ENCODE measurements at places on chromosomes 5 and 9.

- no peak for DNase-seq
These were observed 40.6 kb upstream of the CHD1 start for GRCh38 chr5:98969400-98969799.

- no peak for DNase-seq
These were observed 98.9 kb upstream of the PHYKPL start for GRCh38 chr5:178331491-178331996.

- no peak for DNase-seq
These were observed 6.9 kb upstream of the OTP start for GRCh38 chr5:77645158-77645994.

- DNase-seq, result no peak
These were observed at the start of gene ARAP3 for GRCh38 chr5:141681695-141682641. TSS of gene ARAP3 (minus strand) at chr5:141682230. CDS start at chr5:141680486, 1,744 bp downstream.

- DNase-seq, result no peak
These were observed 571.9 kb upstream of the FTMT start for GRCh38 chr5:121279801-121280200.

DNA sequence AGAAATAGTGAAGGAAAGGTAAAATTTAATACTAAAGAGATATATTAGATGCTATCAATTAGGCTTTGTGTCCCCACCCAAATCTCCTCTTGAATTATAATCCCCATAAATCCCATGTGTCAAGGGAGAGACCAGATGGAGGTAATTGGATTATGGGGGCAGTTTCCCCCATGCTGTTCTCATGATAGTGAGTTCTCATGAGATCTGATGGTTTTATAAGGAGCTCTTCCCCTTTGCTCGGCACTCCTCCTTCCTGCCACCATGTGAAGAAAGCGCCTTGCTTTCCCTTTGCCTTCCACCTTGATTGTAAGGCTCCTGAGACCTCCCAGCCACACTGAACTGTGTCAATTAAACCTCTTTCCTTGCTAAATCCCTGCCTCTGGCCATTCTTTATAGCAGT lies 697.0 kb upstream of the RGMB start:
- no peak for DNase-seq

- no peak for DNase-seq
These were observed 7.3 kb downstream of the UCK1 start for GRCh38 chr9:131523451-131524435.

DNA sequence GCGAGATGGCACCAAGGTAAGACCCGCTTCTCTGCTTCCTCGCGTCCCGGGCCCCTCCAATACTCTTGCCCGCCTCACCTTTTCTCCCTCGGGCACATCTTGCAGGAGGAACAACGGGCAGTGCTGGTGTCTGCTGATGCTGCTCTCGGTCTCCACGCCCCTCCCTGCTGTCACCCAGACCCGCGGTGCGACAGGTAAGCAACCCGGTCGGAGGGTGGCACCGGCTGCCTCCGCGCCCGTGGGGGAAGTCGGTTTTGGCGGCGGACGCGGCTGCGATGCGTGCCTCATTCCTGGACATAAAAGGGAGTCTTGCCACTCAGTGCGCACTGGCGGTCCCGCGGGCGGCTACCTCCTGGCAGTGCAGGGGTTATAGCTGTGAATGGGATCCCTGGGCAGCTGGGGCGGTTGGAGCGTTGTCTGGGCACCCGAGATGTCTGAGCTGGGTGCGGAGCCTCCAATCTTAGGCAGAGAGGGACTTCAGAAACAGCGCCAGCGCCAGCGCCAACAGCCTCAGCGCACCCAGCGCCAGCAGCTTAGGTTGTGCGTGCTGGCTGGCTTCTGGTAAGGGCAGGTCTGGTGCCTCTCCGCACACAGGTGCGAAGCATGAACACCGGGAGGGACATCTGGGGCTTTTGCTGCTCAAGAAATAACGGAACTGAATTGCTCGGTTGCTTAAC lies 488 bp downstream of the COL15A1 start:
- DNase-seq, result no peak

DNA sequence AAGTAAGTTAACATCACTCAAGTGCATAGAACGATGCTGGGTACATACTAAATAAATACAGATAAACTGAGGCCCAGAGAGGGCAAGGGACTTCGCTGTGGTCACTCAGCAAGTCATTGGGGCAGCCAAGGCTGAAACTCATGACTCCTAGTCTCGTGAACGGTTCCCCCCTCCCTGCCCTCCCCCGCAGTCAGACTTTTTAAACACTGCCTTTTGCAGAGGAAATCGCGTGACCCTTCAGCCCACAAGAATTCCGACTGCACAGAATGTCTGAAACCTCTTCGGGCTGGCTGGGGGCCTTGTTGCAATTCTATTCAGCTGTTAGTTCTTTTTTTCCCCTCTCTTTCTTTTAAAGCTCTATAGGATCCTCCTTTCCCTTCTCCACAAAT lies 28.1 kb downstream of the NEK6 start:
- DNase-seq, result no peak

DNA sequence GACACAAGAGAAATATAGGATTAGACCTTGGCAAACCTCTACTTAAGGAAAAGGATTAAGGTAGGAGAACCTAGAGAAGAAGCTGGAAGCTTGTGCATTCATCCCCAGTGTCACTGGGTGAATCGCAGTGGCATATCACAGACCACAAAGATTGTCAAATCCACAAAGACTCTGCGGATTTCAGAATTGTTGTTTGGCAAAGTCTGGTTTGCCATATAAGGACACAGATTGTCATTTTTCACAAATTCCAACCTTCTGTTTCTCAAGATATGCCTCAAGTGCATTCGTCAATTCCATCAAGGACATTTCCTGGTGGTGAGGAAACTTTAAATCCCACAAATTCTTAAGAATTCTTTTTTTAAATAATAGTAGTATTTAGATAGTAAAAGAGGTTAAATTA lies 395.1 kb upstream of the PAPPA start:
- no peak for DNase-seq

DNA sequence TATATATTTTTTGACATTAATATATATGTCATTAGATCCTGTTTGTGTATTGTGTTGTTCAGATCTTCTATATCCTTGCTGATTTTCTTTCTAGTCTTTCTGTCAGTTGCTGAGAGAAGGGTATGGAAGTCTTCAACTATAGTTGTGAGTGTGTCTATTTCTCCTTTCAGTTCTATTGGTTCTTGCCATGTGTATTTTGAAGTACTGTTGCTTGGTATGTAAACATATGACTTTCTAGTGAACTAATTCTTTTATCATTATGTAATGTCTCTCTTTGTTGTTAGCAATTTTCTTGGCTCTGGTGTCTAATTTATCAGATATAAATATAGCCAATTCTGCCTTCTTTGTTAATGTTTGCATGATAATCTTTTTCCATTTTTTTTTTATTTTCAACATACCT lies 84.3 kb upstream of the CAST start:
- no peak for DNase-seq

GRCh38 chr5:137370096-137371071 lies 128.7 kb downstream of the SPOCK1 start:
- no peak for DNase-seq

DNA sequence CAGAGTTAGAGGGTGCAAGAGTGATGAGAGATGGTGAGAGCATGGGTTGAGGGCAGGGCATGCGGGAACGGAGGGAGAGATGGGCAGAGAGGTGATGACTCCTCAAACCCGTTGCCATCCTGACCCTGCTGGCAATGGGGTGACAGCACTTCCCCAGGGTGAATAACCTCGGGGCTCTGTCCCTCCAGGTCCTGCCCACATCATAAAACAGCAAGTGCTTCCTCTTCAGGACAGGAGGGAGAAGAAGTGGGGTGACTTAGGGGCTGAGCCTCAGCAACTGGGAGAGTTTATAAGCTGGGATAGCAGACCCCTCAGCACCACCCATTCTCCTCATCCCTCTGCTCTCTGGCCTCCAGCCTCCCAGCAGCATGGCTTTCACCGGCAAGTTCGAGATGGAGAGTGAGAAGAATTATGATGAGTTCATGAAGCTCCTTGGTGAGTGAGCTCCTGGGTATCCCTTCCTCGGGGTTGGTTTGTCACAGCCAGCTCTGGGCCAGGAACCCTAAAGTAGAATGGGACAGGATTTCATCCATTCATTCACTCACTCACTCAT lies at the start of gene FABP6:
Gene FABP6 (plus strand): TSS at position 317 of the 553 bp plus-strand sequence. CDS start 52 bp downstream, at position 369.
- no peak for DNase-seq

- DNase-seq, result no peak
These were observed 782.8 kb upstream of the ACO1 start for GRCh38 chr9:31601666-31602065.

- no peak for DNase-seq
These were observed 2.5 kb upstream of the RANBP3L start for GRCh38 chr5:36304095-36304805.

Measured in cortex of kidney (tissue), 1 donor.